ENCODE measurements at places on chromosomes 12 and 14.

- no peak for DNase-seq
Measured at GRCh38 chr12:132838410-132839080, 9.9 kb upstream of the GOLGA3 start.

DNA sequence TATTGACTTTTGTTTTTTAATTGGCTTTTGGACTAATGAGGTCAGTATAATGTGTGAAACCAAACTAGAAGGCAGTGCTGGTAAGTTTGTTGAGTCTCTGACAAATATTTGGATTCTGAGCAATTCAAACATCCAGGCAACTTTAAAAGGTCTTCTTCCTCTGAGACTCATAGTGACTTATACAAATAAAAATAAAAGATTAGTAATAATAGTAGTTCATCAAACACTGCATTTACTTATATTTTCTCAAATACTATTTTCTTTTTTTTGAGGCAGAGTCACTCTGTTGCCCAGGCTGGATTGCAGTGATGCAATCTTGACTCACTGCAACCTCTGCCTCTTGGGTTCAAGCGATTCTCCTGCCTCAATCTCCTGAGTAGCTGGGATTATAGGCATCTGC, 337.9 kb downstream of the DAD1 start:
- DNase-seq = no peak

- DNase-seq = no peak
Measured at GRCh38 chr14:36241183-36241582, 64.7 kb upstream of the PTCSC3 start.

DNA sequence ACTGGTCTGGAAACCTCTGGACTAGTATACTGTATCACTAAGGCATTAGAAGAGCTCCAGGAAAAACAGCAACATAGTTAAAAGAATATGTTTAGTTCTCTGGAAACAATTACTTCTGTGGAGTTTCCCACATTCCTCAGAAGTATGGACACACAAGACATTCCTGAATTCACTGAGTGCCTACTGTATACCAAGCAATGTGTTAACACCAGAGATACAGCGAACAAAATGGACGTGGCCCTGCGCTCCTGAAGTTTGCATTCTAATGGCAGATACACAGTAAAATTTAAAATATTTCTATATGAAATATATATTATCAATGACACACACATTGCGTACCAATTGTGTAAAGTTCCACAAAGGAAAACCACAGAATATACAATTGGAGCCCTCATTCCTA, 1.1 kb downstream of the ANGEL1 start:
- no peak for DNase-seq
